ENCODE measurements at places on chromosomes 3 and 15.

GRCh38 chr15:76335307-76336253 is 993 bp upstream of the ISL2 start:
- no peak for DNase-seq

- peak; percentile 44 for DNase-seq
Observed at GRCh38 chr3:53845103-53845880, 927 bp downstream of the CHDH start.

- no peak for DNase-seq
Observed at GRCh38 chr3:117645561-117646242, 936.1 kb downstream of the TUSC7 start.

DNA sequence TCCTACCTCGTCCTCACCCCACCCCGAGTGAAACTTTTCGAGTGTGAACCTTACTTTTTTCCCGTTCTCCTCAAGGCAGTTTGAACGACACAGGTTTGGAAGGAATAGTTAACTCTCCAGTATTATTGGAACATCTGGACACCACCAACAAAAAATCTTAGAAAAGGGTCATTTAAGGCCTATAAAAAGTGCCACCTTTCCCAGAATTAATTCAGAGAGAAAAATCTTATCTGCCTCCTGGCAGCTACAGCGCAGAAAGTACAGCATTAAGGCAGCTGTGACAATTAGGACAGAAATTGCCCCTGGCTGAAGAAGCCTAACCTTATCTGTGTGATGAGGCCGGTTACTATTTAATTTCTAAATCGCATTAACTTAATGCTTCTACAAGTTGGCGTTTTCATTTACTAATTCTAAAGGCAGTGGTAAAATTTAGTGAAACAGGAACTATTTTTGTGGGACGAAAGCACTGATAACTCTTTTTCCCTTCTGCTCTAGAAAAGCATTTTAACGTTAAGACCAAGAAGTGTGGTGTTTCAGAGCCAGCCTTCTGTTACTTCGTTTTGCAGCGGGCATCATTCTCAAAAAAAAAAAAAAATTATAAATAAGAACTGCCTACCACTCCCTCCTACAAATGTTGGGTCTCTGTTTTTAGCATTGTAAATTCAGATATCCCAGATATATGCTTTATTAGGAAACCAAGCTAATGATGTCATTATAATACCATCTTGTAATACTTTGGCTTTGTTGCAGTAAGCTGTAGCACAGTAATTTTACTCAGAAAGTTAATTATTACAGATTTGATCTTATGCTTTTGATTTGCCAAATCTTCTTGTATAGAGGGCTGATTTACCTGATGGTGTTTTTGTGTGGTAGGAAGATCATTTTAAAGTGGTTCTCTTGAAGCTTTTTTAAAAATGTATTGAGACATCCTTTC is 1.4 kb downstream of the ATP11B start:
- DNase-seq = no peak

DNA sequence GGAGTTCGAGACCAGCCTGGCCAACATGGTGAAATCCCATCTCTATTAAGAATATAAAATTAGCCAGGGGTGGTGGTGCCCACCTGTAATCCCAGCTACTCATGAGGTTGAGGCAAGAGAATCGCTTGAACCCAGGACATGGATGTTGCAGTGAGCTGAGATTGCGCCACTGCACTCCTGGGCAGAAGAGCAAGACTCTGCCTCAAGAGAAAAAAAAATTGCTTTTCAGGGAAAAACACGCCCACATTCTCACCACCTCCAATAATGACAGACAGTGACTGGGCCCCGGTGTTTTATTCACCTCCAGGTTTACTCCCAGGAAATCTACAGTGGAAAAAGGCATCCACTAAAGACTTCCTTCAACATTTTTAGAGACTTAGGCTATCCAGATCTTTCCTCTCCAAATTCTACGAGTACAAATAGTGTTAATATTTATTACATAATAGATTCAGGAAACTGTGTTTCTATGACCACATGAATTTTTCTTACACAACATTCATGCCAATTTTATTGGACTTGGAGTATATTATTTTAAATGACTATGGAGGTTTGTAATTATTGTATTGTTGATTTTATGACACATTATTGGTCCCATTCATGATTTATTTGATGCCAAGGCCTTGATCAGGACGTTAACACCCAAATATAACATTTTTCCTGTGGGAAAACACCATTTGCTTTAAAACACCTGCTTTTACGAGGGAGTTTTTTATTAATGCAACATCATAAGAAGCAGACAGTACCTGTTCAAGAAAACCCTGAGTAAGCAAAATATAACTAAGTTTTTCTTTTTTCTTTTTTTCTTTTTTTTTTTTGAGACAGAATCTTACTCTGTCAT is 26.6 kb downstream of the IGF2BP2 start:
- DNase-seq = no peak

DNA sequence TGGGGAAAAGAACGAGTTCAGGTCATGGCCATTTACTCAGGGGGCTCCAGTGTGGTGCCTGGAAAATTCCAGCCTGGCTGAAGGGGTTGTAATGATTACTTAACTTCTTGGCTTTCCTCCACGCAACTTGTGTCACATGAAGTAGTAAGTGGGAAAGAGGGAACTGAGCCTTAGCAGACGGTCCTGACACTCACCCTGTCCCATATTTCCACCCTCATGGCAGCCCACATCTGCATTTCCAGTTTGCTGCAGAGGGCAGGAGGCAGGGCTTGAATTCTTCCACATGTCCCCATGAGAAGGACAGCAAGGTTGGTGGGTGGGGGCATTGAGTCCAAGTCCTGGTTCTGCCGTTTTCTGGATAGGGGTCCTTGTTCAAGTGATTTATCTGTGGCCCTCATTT is 7.8 kb upstream of the CAMP start:
- no peak for DNase-seq

- DNase-seq = no peak
Observed at GRCh38 chr3:187572441-187572840, 97.8 kb downstream of the SST start.

GRCh38 chr3:40713795-40714194 is 189.0 kb downstream of the ZNF621 start:
- DNase-seq = no peak

GRCh38 chr15:59420986-59421618 is 16.9 kb upstream of the FAM81A start:
- peak; percentile 46 for DNase-seq

GRCh38 chr15:78507831-78508160 is 419 bp downstream of the HYKK start:
- no peak for DNase-seq

DNA sequence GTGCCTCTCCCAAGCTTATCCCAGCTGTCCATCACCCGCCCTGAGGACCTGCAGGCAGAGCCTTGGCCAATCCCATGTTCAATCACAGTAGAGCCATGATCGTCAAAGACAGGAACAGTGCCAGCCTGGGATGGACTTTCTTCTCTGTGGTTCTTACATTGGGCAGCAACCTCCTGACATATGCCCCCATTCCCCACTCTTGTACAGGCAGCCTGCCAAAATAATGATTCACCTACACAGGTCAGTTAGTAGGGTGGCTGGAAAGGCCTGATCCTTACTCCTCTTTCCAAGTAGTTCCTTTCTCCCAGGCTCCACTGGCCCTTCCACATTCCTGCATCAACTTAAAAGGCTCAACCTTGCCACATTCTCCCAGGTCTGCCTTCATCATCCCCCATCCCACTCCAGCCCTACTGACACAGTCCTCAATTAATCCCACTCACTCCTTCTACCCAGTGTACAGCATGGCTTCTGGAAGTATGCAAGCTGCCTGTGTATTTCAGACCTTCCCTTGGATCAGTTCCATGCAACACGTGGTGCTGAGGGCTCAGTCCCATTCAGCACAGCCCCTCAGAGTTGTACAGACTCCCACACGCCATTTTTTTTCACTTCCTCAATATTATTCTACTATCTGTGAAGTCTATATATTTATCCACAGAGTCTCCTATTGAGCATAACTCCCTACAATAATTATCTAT is 189.8 kb downstream of the NTRK3 start:
- DNase-seq = no peak

GRCh38 chr3:32146746-32147211 is 40.4 kb downstream of the GPD1L start:
- DNase-seq = no peak

- no peak for DNase-seq
Observed at GRCh38 chr3:108822123-108822897, at the start of gene TRAT1. Gene TRAT1 (plus strand): TSS chr3:108822786. CDS start chr3:108822928, 142 bp downstream.

DNA sequence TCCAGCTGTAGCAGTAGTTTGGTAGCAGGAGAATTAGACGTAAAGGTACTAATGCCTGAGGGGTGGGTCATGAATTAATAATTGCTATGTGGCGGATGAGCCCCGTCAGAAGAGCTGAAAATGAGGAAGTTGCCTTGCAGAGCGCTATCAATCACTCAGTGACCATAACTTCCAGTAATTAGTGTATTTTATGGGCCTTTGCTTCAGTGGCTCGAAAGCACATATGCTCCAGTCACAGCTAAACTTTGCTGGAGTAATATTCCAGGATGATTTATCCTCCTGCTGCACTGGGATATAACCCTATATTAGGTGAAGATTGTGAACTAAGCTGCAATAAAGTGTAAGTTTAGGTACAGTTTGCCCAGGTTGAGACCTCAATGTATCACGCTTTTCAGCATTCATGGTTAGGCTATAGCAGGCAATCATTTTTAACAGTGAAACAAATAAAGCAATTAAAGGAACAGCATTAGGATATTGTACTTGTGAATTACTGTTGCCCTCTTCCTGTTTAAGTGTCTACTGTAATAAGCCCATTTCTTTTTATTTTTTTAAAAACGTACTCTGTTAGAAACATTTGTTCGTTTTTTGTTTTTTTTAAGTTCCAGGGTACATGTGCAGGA is 104.6 kb upstream of the SKOR1 start:
- no peak for DNase-seq

GRCh38 chr3:41792806-41793205 is 169.1 kb downstream of the ULK4 start:
- DNase-seq = no peak

GRCh38 chr3:154538566-154539360 is 108.8 kb upstream of the GPR149 start:
- no peak for DNase-seq

GRCh38 chr15:25406846-25407245 is 32.0 kb downstream of the UBE3A start:
- DNase-seq = no peak

- DNase-seq = no peak
Observed at GRCh38 chr3:114674036-114674435, 380.2 kb downstream of the TIGIT start.

- no peak for DNase-seq
Observed at GRCh38 chr15:65921780-65922179, 52.5 kb downstream of the RAB11A start.

GRCh38 chr3:119676771-119677640 is at the start of gene COX17:
Gene COX17 (minus strand): TSS chr3:119677406. CDS start chr3:119677310, 96 bp downstream.
- peak; percentile 81 for DNase-seq

DNA sequence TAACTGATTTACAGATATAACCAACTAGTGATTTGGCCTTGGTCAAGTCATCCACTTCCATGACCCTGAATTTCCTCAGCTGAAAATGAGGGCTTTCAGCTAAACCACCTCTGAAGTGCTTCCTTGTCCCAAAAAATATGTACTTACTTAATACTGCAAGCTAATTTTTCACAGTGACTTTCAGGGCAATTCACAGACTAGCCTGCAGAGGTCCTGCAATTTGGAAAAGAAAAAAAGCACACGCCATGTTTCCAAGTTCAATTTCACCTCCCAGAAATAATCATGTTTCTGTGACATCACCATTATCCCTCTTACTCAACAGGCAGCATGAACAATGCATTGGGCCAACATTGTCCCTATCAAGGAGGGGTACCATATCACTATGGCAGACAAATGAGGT is 218.2 kb downstream of the SHOX2 start:
- no peak for DNase-seq

Measured in endothelial cell (in vitro differentiated cells).